Stimulated activated CD4-positive, alpha-beta T cell treated with anti-CD3 and anti-CD28 coated beads, Interleukin-1b, Interleukin-23, amount 100 ng/mL, for 48 hours (primary cell): ENCODE measurements at places on chromosomes 12 and 14.
A peak's percentile ranks its signal among the peaks of the same experiment; 100 is the strongest.

DNA sequence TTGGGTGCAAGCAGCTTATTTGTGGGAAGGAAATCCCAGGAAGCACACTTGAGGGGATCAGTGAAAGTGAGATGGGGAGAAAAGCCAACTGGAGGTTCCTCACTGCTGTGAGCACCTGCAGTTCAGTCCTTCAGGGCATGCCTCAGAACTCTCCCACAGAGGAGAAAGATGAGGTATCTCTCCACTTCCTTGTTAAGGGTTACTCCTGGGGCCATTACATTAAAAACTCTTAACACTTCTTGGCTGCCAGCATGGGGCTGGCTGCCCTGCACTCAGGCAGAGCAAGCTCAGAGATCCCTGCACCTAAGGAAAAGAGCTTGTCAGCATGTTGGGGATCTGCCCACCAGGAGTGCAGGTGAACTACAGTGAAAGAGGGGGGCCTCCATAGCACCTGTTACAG lies 28.8 kb downstream of the FERMT2 start:
- DNase-seq, result no peak

GRCh38 chr14:46747001-46747652 lies 95.5 kb upstream of the RPL10L start:
- DNase-seq, result no peak

DNA sequence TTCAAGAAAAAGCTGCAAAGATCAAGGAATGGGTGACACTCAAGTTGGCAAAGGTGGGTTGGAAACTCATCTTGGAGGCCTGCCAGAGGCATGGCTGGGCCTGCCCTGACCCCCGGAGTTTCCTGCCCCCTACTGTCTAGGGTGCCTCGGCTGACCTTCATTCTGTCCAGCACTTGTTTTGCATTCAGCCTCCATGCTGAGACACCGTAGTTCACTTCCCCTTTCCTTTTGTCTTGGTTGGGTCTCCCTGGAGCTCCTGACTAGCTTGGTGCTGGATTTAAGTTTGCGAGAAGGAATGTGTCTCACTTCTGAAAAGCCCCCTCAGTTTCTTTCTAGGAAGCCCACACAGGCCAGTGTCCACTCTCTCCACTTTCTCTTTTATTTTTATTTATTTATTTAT lies 26.5 kb downstream of the PLEKHH1 start:
- DNase-seq, result no peak

DNA sequence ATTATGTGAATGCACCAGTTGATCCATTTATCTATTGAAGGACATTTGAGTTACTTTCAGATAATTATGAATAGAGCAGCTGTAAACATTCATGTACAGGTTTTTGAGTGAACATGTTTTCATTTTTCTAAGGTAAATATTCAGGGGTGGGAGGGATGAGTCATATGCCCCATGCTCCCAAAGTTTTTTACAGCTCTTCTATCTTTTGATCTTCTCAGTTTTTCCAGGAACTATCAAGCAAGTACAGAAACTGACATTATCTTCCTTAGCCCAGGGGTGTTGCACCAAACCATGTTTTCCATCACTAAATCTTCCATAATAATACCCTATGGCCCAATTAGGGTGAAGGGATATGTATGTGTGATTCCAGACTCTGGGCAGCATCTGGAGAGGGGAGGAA lies 384.5 kb downstream of the EMP1 start:
- no peak for DNase-seq

GRCh38 chr12:64819816-64820402 lies 4.5 kb upstream of the TBC1D30 start:
- no peak for DNase-seq

GRCh38 chr12:93884794-93885460 lies 207.8 kb downstream of the CRADD start:
- no peak for DNase-seq

DNA sequence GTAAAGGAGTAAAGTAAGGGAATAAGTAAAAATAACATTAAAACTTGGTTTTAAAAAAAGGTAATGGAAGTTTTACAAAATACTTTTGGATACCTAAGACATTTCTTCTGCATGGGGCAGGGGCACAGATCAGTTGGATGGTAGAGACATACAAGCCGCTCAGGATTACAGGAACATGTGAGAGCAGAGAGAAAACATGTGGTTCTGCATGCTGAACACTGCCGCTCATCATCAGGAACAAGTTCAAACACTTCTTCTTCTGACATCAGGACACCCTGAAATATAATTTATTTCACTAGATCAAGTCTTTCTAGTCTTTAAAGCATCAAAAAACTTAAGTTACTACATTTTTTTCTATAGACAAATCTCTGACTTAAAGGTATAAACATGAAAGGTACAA lies 60.9 kb upstream of the SLC6A13 start:
- no peak for DNase-seq

DNA sequence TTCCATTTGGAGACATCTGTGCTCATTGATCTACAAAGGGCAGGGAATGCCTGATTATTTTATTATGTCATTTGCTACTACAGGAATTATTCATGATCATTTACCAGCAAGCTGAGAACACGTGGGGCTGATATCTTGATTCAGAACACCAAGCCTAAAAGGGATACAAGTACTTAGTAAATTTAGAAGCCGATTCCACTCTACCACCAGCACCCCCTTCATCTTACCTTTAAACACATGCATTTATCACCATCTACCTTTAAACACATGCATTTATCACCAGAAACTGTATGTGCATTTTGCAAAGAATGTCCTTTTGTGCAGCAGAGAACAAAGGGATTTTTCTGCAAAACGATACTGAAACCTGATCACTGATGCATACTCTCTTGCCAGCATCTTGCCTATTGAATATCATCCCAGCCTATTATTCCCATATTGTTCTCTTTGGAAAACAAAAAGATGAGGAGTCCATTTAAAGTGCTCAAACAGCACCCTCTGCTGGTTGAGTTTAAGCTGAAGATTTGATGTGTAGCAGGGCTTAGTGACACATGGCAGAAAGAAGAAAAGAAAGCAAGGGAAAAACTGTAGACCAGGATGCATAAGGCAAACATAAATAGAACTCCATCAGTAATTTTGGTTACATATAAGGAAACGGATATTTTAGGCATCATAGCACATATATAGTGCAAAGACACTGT lies 132.6 kb upstream of the PLEKHG7 start:
- no peak for DNase-seq

GRCh38 chr14:68779761-68780323 lies 13.0 kb downstream of the ZFP36L1 start:
- DNase-seq, result peak; percentile 68
